Activated CD4-positive, alpha-beta T cell treated with anti-CD3 and anti-CD28 coated beads, Interleukin-2, amount 50 U/mL, for 1 hour (primary cell): ENCODE measurements at places on chromosomes 11 and 22.

DNA sequence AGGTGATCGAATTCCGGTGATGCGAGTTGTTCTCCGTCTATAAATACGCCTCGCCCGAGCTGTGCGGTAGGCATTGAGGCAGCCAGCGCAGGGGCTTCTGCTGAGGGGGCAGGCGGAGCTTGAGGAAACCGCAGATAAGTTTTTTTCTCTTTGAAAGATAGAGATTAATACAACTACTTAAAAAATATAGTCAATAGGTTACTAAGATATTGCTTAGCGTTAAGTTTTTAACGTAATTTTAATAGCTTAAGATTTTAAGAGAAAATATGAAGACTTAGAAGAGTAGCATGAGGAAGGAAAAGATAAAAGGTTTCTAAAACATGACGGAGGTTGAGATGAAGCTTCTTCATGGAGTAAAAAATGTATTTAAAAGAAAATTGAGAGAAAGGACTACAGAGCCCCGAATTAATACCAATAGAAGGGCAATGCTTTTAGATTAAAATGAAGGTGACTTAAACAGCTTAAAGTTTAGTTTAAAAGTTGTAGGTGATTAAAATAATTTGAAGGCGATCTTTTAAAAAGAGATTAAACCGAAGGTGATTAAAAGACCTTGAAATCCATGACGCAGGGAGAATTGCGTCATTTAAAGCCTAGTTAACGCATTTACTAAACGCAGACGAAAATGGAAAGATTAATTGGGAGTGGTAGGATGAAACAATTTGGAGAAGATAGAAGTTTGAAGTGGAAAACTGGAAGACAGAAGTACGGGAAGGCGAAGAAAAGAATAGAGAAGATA lies at the start of gene MALAT1:
Gene MALAT1, plus strand, starts transcription at position 69 of the 736 bp plus-strand sequence.
- DNase-seq: peak; percentile 92

DNA sequence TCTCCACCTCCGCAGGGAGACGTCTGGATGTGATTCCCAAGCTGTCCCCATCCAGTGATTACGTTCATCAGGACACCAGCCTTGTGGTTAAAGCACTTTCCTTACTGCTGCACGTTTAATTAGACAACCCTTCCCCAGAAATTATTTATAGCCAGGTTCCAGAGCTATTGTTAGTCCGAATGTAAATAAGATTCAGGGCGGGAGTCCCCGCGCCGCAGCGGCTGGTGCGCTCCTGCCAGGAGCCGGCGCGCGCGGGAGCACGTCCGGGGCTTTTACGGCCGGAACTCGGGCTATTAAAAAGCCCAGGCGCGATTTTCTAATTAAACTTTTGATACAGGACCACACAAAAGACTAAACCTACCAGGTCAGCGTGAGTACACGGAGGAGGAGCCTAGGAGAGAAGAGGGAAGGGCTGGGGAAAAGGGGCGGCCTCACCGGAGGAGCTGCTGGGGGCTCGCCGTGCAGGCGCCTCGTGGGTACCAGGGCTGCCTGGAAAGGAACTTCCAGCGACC lies 538.3 kb downstream of the OPCML start:
- DNase-seq: no peak

DNA sequence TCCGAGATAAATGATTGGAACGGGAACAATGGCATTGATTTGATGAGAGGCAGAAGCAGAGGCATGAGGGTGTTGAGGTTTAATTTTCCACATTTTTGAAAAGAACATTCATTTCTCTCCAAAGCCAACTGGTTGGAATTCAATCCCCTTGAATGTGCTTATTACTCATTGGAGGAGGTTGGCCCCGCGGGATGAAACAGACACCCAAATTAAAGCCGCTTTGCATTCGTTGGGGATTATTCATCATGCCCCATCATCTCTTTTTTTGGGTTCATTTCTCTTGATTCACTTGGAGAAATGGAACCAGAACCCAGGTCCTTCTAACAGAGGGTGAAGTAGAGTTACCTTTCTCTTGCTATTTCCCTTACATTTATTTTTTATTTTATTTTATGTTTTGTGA lies 47.6 kb upstream of the PARVG start:
- DNase-seq: no peak

DNA sequence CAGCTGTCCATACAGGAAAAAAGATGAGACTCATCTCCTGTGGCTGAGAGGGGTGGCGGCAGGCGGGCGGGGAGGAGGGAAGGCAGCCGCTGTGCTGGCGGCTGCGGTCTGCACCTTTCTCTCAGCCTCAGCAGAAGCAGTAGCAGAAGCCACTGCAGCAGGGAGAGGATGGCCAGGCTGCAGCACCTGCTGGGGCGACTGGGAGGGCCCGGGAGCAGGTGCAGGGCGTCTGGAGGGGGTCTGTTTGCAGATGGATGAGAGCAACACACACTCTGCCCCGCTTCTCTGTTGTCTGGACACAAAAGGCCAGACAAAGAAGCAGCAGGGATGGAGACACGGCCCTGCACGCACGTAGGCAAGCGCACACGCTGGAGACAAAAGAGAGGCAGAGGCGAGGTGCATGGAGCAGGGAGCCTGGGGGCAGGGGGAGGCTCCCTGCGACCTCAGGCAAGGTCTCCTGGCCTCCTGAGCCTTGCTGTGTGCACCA lies 9.3 kb upstream of the MIAT start:
- DNase-seq: peak; percentile 36

DNA sequence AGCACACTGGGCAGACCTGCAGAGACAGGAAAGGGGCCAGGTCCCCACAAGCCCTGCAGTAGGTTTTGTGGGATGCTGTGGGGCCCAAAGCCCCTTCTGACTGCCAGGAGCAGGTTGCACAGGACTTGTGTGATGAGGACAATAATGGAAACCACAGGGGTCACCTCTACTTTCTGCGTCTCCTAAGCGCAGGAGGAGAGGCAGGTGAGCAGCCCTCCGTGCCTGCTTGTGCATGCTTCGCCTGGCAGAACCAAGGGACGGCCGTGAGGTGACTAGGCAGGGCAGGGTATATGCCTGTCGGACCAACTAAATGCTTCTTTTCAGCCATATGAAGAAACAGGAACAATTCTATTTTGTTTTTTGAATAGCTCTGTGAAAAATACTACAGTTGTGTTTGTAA lies 77.9 kb upstream of the PITPNB start:
- DNase-seq: no peak

- DNase-seq: no peak
Observed at GRCh38 chr11:58060535-58060934, 29.8 kb downstream of the OR6Q1 start.

DNA sequence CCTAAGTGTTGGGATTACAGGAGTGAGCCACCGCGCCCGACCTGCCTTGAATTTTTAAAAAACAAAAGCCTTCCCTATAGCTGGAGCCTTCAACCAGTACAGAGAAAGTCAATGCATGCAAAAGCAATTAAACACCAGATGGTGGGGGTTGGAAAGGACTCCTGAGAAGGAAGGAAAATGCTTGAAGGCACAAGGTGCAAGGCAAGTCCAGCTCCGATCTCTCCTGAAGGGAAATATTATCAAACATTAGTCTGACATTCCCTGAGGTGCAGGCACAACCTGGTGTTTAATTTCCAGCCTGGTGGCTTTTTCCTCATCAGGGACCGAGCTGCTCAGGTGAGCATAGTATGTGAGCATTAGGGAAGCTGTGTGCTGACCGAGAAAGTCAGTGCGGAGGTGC lies 12.9 kb upstream of the RAPSN start:
- no peak for DNase-seq
